ENCODE measurements at places on chromosomes 3 and 15.

GRCh38 chr3:111764645-111765091, 94.4 kb upstream of the PHLDB2 start:
- no peak for DNase-seq

DNA sequence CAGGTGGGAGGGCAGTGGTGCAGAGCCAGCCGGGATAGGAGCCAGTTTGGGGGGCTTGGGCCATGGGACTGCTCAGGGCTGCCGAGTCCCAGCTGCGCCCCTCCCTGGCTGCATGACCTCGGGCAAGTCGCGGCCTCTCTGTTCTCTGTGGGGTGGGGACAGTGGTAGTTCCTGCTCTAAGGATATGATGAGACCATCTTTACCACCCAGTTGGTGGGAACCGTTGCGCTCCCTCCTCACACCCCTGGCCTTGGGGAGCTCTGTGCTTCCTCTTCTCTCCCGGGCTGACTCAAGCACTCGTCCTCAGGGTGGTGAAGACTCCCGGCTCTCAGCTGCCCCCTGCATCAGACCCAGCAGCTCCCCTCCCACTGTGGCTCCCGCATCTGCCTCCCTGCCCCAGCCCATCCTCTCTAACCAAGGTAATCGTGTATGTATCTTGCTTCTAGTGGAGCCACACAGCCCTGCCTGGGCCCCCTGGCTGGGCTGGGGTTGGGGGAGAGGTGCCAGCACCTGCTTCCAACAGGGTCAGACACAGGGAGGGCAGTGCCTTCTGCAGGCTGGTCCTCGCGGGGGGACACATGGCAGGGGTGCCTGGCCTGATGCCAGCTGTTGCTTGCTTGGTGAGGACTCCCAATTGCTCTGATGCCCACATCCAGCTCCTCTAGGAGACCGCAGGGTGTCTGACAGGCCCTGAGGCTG, 15.1 kb upstream of the STAB1 start:
- no peak for DNase-seq

GRCh38 chr3:191263850-191264249, 64.8 kb downstream of the OSTN start:
- no peak for DNase-seq

- DNase-seq = no peak
These were observed 2.9 kb downstream of the SLC22A13 start for GRCh38 chr3:38268522-38268921.

- no peak for DNase-seq
These were observed 27.7 kb downstream of the SACM1L start for GRCh38 chr3:45716790-45717336.

DNA sequence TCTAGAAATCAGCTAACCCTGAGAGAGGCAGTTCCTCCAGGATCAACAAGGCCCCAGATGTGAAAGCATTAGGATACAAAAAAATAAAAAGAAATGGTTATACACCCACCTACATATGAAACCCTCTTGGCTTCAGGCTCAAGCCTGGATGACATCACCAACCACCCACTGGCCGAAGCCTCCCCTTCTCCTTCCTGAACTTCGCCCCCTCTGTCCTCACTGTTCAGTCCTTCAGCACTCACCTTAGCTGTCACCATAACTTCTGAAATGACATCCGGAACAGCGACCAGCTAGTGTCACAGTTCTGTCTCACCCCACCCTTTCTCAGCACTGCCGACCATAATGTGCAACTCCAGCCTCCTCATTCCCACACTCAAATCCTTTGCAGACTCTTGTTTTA, 98.7 kb downstream of the PLCH1 start:
- DNase-seq = no peak

DNA sequence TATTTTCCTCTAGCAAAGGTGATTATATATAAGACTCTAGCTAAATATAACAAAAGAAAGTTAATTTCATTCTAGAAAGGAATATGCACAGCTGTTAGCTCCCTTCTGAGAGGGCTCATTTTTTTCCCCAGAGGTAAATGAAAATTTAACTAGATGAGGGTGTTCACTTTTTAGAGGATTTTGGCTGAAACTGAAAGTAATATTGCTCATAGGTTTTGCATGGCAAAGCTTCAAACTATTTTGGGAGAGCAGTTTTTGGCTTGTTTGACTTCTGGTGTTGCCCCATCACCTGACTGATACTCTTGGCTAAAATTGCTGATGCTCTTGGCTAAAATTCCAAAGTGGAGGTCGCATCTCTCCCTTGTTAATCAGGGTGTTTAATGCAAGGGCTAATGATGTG, 311.9 kb downstream of the EDEM1 start:
- DNase-seq = no peak
